ENCODE measurements at places on chromosomes 16 and 17. TPM values are rescaled to one million over a fixed set of nuclear protein-coding genes. Genes with fewer than 3 reads are reported as not detected.

Gene CRHR1
- not detected for total RNA-seq

Gene CIBAR2
- total RNA-seq = not detected

Gene HAS3
- total RNA-seq = 1.5 TPM

Gene SPATA32
- not detected for total RNA-seq

Gene KRT36
- not detected for total RNA-seq

Gene NPIPA2
- 1.3 TPM for total RNA-seq

Gene GPRC5C
- total RNA-seq = not detected

Gene GPR179
- not detected for total RNA-seq

Gene RNF166
- total RNA-seq = 17.3 TPM

Gene RDM1
- 0.48 TPM for total RNA-seq

Gene C16orf89
- not detected for total RNA-seq

Gene SSTR5
- not detected for total RNA-seq

Gene RNF43
- total RNA-seq = not detected

Gene IQCK
- total RNA-seq = 3.5 TPM

Gene NEUROD2
- total RNA-seq = not detected

Gene LPO
- not detected for total RNA-seq

Gene METRNL
- total RNA-seq = 51.6 TPM

Gene SNRNP25
- 50.4 TPM for total RNA-seq

Gene CCL3
- not detected for total RNA-seq
